Urinary bladder (tissue), 4 donors: ENCODE measurements at places on chromosomes 7 and 10.

DNA sequence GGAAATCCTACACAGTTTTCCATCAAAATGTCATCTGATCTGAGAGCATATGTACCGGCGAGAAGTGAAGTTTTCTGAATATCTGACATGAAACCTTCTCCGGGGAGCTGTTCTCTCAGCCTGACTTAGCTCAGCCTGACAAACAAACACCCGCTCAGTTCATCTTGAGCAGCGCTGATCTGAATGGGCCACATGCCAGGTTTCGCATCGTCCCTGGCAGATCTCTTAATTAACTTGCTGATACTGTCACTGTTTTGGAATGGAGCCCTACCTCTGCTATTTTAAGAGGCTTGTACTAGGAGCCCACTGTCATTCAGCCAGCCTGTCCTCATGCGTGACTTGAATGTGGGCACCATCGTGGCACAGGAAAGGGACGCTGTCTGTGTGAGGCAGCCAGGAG is 109.2 kb downstream of the STRA8 start:
- DNase-seq = no peak

DNA sequence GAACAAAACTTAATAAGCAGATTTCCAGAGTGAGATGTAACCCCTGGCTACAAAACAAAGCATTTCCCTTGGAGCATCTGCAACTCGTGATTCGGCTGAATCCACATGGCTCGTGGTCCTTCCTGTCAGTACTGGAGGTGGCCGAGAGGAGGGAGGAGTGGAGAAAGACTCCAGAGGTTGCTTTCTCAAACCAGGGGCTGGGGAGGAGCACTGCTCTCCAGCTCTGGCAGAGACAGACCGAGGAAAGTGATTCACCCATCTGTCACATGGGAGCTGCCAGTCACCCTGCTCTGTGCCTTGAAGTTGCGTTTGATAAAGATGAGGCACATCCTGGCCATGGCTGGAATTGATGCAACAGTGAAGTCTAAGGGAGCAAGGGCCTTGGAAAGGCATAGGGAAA is 72.7 kb downstream of the COL13A1 start:
- DNase-seq = no peak

DNA sequence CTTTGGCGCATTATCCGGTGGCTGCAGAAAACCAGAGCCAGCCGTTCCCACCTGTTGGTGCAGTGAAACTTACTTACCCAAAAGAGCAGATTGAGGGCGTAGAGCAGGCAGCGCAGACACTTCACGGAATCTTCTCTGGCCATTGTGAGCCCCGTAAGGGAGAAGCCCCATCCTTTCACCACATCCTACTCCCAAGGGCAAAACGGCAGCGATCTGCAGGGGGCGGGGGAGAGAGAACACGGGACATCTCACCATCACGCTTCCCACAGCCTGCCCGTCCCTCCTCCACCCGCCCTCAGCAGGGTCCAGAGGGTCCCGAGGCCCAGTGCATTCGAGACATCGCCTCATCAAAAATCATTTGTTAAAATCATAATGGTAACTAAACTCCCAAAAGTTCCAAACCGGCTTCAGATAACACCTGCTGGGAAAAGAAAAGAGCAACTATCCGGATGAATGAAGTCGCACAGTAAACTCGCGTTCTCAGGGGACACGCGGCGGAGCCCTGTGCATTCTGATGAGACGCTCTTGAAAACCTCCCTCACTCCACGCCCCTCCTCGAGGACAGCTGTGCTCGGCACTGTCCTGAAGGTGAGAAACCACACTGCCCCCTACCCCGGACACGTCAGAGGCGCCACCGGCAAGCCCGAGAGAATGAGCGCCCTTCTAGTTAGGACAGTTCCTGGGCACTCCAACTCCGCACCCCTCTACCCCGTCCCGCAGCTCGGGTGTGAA is 1.2 kb downstream of the TSPAN12 start:
- DNase-seq = no peak

DNA sequence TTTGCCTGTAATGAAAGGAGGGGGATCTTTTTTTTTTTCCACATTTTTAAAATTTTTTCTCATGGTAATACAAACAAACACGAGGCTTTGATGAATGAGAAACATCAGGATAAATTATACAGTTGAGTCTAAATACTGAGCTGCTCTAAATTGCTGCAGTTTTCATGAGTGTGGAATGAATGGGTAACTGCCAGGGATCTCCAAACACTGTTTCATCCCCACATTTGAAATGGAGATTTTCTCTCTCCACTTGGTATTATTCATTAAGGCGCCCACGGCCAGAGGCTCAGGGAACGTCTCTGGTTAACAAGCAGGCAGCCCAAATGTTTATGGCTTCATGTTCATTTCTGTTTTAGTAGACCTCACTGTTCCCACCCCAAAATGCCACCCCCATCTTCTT is 717.1 kb downstream of the GRID1 start:
- no peak for DNase-seq

DNA sequence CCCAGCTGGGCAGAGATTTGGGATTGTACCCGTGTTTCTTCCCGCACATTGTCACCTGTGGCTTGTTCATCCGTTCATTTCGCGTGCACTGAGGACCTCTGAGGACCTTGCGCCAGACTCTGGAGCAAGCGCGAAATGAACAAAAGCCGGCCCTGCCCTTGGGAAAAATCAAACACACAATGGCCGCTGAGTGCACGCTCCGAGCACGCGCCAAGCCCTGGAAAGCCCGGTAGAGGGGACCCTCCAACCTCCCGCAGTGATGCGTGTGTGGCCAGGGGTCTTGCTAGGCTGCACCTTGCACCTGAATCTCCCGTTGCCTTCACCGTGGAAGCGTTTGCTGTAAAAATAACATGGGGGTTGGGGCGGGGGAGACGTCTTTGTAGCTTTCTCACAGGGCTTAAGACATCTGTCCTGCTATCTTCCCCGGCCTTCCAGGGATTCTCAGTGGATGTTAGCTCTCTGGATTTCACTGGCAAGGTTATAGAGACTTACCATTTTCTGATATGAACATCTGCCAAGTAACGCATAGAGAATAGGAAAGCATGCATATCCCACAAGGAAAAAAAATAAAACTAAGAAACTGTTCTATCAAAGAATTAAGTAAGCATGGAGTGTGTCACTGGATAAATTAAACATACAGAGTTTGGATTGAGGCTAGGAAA is 37.3 kb downstream of the ZNF777 start:
- no peak for DNase-seq

- DNase-seq = no peak
Observed at GRCh38 chr7:133693281-133693680, 433.9 kb upstream of the LRGUK start.
